AG10803 (cell line): ENCODE measurements at places on chromosomes 12 and 14.

DNA sequence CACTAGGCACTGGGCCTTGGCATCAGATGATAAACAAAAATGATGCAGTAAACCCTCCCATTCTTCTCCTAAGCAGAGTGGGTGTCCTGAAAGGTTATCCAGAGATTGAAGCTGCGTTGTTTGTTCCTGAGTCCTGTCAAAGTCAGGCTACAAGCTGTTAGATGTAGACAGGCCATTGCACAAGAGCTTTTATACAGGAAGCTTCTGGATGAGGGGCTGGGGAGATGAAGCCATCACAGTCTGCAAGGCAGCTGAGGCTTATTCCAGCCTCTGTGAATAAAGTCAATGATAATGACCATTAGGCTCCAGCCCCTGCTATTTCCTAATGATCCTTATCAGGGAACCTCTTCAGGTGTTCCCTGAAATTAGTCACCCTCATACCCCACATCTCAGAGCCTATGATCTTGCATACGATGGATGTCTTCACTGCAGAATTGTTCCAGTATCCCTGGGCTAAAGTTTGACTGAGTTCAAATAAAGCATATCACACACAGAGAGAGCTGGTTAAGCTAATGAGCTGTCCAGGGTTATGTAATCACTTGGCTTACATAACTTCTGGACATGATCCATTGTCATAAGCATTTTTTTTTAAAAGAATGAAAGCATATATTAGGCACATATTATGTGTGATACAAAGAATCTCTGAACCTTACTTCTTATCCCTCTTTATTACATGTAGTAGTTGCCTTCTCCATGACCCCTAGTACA is 337.1 kb upstream of the OR4E1 start:
- DNase-seq: no peak

DNA sequence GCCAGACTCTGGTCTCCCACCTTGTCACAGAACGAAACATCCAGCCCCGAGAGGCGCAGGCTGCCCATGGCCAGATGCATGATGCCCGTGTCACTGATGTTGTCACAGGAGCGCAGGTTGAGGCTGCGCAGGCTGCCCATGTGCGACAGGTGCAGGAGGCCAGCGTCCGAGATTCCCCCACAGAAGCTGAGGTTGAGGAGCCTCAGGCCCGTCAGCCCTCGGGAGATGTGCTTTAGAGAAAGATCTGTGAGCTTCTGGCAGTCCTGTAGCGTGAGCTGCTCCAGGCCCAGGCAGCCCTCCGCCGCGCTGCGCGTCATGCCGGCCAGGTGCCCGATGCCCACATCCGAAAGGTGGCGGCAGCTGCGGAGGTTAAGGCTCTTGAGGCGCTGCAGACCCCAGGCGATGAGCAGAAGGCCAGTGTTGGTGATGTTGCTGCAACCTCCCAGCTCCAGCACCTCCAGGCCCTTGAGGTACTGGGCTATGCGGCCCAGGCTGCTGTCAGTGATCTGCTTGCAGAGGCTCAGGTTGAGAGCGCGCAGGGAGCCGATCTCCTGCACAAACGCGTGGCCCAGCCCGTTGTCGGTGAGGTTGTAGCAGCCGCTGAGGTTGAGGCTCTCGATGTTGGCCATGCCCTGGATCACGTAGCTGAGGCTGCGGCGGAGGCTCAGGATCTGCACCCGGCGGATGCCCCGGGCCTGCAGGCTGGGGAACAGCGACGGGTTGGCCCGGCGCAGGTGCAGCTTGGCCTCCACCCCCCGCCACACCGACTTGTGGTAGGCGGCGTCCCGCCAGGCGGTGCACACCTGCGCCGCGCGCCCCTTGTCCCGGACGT is 991 bp downstream of the FBXL14 start:
- no peak for DNase-seq

DNA sequence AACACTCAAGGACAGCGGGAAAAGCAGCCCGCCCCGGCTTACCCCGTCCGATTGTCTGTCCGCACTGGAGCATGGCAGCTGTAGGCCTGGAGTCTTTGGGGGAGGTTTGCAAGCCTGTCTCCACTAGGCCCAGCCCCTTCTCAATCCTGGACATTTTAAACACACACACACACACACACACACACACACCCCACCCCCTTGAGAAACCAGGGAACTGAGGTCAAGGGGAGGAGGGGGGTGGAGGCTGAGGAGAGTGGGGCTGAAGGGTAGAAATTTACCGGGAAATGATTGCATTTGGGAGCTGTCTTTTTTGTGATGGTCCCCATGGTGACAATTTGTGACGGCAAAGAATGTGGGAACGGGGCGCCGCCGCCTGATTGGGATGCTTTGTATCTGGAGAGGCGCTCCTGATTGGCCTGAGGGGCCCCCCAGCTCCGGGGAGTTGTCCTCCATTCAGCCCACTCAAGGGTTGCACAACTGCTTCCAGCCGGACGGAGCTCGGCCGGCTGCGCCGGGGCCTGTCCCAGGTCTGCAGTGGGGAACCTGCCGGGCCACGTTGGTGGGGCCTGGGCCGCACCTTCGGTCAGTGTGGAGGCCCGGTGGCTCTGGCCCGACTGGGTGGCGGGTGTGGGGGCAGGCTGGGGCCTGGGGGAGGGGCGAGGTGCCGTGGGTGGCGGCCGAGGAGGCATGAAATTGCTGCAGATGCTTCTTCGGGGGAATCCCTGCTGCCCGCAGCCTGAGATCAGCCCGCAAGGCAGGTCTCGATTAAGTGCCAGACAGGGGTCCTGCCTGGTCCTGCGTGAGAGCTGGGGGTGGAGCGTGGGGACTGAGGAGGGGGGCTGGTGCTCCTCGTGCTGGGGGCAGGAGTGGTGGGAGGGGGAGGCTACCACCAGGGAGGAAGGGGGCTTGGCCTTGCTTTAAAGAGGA is at the start of gene FAM181A:
Gene FAM181A (plus strand): TSS at position 472 of the 927 bp plus-strand sequence. CDS start 942 bp downstream, outside the sequence.
- DNase-seq: no peak

- peak; percentile 40 for DNase-seq
Observed at GRCh38 chr14:29643433-29644211, 284.0 kb downstream of the PRKD1 start.

- no peak for DNase-seq
Observed at GRCh38 chr14:99554757-99555531, 49.1 kb downstream of the CCDC85C start.

- no peak for DNase-seq
Observed at GRCh38 chr14:85764822-85765221, 234.9 kb downstream of the FLRT2 start.

- peak; percentile 46 for DNase-seq
Observed at GRCh38 chr12:6062757-6063735, 61.4 kb downstream of the VWF start.

GRCh38 chr12:120247621-120248030 is 17.9 kb downstream of the PXN start:
- peak; percentile 83 for DNase-seq

- no peak for DNase-seq
Observed at GRCh38 chr12:41942354-41942753, 202.3 kb downstream of the GXYLT1 start.

GRCh38 chr12:126506426-126507182 is 1441.4 kb downstream of the AACS start:
- no peak for DNase-seq

- no peak for DNase-seq
Observed at GRCh38 chr12:27987331-27987730, 14.8 kb upstream of the PTHLH start.

DNA sequence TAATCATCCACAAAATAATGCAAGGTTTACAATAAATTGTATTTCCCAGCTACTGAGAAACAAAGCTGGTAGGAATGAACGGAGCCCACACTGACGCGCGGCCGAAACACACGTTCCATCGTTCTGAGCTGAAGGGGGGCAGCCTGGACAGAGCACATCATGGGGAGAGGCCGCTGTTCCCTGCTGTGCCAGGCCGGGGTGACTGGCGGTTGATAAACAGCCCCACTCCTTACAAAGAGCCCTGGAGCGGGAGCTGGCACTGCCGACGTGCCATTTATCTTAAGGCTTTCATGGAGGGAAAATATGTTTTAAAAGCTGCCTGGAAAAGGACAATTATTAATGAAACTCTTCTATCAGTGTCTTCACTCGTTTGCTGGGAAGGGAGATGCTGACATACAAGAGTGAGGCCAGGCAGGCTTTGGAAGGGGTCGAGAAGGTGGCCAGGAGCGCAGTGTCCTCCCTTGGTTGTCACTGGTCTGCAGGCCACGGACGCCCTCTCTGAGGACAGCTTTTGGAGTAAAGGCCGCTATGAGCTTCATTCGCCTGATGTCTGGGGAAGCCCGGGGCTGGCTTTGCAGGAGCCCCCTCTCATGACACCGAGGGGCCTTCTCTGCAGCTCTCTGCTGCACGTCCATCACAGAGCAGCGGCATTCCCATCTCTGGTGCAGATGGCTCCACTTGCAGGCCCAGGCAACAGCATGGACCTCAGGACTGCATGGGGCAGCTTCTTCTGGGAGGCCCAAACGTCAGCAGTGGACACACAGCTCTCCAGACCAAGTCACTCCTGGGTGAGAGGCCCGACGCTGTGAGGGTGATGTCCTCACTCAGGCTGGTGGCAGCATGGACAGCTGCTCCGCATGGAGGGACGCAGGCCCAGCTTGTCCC is 355.3 kb upstream of the SFSWAP start:
- DNase-seq: no peak

- no peak for DNase-seq
Observed at GRCh38 chr14:72929316-72930080, 3.2 kb downstream of the DCAF4 start.

DNA sequence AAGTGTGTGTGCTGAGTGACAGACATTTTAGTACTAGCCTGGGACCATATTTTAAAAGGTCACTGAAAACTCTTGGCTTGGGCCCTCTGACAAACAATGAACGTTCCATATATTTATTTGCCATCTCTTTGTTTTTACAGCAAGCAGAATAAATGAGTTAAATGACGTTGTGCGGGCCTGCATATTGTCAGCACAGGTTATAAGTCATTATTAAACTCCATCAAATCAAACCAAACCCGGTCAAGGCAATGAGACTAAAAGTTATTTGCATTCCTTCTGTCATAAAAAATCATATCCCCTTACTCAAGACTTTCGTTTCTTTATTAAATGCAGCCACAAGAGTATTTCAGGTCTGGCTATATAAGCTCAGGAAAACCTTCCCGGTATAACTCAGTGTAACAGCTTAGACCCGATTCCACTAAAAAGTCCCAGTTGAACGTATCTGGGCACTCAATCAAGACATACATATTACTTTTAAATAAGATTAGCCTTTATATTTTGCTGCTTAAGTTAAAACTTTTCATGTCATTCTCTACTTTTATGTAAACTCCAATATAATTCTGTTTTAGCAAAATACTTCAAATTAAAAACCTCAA is 84.9 kb downstream of the DICER1 start:
- no peak for DNase-seq

DNA sequence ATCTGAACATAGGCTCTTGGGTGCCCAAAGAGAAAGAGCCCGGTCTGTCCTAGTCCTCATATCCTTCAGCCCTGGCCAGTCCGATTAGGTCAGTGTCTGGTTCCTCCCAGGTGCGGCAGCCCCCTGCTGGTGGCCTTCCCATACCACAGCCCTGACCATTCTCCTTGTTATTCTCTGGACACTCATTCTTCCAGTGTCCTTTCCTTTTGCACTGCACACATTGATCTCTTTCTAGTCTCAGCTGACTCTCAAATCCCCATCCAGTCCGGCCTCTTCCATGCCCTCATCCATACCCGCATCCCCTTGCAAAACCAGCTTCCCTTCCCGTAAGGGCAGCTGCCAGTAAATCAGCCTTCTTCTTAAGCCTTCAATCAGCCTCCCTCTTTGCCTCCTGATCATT is 1316.3 kb downstream of the TMEM121 start:
- no peak for DNase-seq

DNA sequence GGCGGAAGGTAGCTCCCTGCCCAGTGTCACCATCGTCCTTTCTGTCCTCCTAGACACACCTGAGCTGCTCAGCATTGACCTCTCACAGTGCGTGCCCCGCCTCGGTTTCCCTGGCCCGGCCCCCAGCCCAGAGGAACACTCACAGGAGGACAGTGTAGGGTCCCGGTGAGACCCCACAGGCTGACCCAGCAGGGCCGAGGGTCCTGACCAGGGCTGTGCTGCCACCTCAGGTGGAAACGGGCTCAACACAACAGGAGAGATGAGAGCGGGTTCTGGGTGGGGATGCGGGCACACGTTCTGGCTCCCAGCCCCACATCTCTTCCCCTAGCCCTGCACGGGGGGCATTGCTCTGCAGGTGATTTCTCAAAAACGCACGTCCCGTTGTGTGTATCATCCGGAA is 98.1 kb downstream of the PIWIL1 start:
- DNase-seq: no peak

- peak; percentile 83 for DNase-seq
Observed at GRCh38 chr14:68576496-68577244, 216.2 kb downstream of the ZFP36L1 start.

- no peak for DNase-seq
Observed at GRCh38 chr12:7101047-7101693, 7.8 kb downstream of the C1RL start.

- DNase-seq: no peak
Observed at GRCh38 chr12:124323771-124324530, 29.1 kb downstream of the RFLNA start.
